ENCODE measurements at places on chromosomes 12 and 14. TPM values are rescaled to one million over a fixed set of nuclear protein-coding genes. Genes with fewer than 3 reads are reported as not detected.

Gene LRTM2
- not detected for total RNA-seq

GRCh38 chr12:68482660-68483059 is 128.0 kb upstream of the RAP1B start:
- DNase-seq = no peak
- no peaks in the 10 kb centered on the region for H3K27me3 ChIP-seq
- H3K4me3 ChIP-seq = no peak overlapping the region
- no peaks in the 10 kb centered on the region for H3K36me3 ChIP-seq
- H3K27ac ChIP-seq = no peak overlapping the region
- no peaks in the 10 kb centered on the region for H3K4me1 ChIP-seq

- no peak overlapping the region for H3K27ac ChIP-seq
- no peak overlapping the region for H3K4me3 ChIP-seq
- no peak for DNase-seq
- H3K36me3 ChIP-seq = no peaks in the 10 kb centered on the region
Measured at GRCh38 chr12:98280152-98280551, 235.2 kb upstream of the TMPO start.

- 0 out of 3 replicates have a peak, but pooled peaks cover 4% of the 10 kb centered on the region for H3K36me3 ChIP-seq
- no peaks in the 10 kb centered on the region for H3K27me3 ChIP-seq
- peaks cover 36% of the 10 kb centered on the region for H3K4me1 ChIP-seq
- no peak for DNase-seq
- peak overlapping the region; percentile 52 for H3K27ac ChIP-seq
- peak overlapping the region; percentile 94 for H3K4me3 ChIP-seq
Measured at GRCh38 chr14:103716091-103716801, 636 bp downstream of the ZFYVE21 start.

DNA sequence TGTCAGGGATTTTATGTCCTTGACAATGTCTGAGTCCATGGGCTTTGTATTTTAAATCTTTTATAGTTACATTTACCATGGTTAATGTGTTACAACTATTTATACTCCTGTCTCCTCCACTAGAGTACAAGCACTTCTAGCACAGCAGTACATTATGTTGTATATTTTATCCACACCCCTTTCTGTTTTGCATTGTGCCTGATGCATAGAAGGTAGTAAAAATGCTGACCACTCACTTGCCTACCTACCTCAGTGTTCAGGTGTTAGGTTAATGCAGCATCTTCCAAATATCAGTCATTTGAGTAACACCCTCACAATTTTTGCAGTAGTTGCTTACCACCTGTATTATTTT is 31.1 kb upstream of the SLC38A2 start:
- H3K27me3 ChIP-seq = no peaks in the 10 kb centered on the region
- DNase-seq = no peak
- no peak overlapping the region for H3K4me3 ChIP-seq
- peaks cover 33% of the 10 kb centered on the region for H3K4me1 ChIP-seq
- H3K27ac ChIP-seq = no peak overlapping the region

DNA sequence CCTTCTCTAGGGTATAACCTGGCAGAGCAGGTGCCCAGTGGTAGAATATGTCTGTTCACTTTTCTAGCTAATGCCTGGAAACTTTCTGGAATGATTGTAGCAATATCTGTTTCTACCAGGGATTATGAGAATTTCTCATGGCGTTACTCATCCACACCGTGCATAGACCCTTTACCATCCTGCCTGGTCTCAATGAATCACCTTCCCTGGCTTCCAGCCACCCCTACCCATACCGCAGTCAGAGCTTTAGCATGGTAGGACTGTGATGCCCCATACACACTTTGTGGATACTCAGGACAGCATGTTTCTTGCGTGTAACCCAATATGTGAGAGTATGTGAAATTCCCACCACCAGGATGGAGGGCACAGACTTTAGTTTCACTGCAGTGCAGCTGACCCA is 45.4 kb downstream of the TUNAR start:
- H3K4me1 ChIP-seq = no peaks in the 10 kb centered on the region
- no peaks in the 10 kb centered on the region for H3K36me3 ChIP-seq
- no peak overlapping the region for H3K4me3 ChIP-seq
- no peak for DNase-seq

Gene TAS2R13
- total RNA-seq = 0.46 TPM

Gene MLEC
- total RNA-seq = 156 TPM

GRCh38 chr14:105258846-105259245 is 10.5 kb downstream of the BTBD6 start:
- no peak overlapping the region for H3K27ac ChIP-seq
- H3K4me1 ChIP-seq = no peaks in the 10 kb centered on the region

Gene NDUFA12
- 223 TPM for total RNA-seq

Gene PIWIL1
- total RNA-seq = not detected

DNA sequence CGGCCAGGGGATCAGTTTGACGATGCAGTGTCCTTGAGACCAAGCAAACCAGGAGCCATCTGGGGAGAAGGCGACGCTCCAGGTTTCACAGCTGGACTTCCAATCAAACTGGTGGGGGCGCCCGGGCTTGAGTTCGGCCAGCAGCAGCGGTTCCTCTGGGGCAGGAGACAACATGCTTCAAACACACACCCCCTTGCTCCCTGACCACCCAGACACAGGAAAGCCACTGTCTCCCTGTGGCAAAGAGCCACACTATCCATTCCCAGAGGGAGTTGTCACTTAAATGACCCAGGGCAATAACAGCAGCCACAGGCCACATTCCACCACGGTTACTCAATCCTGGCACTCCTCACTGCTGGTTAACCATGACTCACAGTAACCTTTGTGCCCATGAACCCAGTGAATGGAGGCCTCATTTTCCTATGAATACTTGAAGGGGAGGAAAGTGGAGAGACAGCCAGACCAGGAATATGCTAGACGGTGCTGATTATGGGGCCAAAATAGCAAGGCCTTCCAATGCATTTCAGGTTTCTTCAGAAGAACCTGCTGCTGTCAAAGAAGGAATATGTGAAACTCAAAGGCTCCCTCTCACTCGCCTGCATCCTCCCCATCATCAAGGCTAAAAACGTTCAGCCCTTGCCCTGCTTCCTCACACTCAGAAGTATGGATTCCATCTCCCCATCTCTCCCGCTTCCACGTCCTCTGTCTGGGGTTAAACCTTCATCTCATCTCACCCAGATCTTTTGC is 8.5 kb downstream of the WSB2 start:
- H3K27me3 ChIP-seq = no peaks in the 10 kb centered on the region
- peaks cover 14% of the 10 kb centered on the region for H3K36me3 ChIP-seq
- H3K27ac ChIP-seq = peak overlapping the region; percentile 91
- 0 out of 2 replicates have a peak overlapping the region, but pooled peaks have one; percentile 7 for H3K4me3 ChIP-seq
- peaks cover 65% of the 10 kb centered on the region for H3K4me1 ChIP-seq

GRCh38 chr12:14326699-14327098 is 38.8 kb upstream of the ATF7IP start:
- no peak for DNase-seq
- no peak overlapping the region for H3K27ac ChIP-seq
- no peaks in the 10 kb centered on the region for H3K36me3 ChIP-seq
- H3K4me1 ChIP-seq = no peaks in the 10 kb centered on the region

DNA sequence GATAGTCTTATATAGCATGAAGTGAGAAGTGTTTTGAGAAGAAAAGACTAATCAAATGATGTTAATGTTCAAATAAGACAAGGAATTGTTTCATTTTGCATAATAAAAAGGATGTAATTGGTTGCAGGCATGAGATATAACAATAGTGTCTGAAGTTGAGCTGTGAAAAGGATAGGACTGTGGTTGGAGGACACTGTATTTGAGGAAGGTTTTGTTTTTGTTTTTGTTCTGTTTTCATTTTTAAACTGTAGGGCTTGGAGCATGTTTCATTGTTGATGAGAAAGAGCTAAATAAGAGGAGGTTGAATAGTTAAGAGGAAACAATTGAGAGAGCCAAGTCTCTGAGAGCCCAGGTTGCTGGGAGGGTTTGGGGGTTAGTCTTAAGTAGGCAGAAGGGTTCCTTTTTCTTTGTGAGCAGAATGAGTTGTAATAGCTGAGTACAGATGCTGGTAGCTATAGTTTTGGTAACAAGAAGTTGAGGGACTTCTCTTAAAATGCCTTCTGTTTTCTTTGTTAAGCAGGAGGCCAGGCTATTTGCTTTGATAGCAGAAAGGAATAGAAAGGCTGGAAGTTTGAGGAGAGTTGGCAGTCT is 58.4 kb downstream of the CCDC91 start:
- no peak overlapping the region for H3K4me3 ChIP-seq
- no peak overlapping the region for H3K27ac ChIP-seq
- no peaks in the 10 kb centered on the region for H3K27me3 ChIP-seq
- DNase-seq = no peak
- H3K4me1 ChIP-seq = no peaks in the 10 kb centered on the region

Gene TSPAN11
- total RNA-seq = 0.07 TPM

Gene MANSC4
- total RNA-seq = not detected

Gene SERPINA5
- total RNA-seq = 498 TPM

- H3K36me3 ChIP-seq = no peaks in the 10 kb centered on the region
- no peak for DNase-seq
- H3K4me3 ChIP-seq = no peak overlapping the region
- no peaks in the 10 kb centered on the region for H3K27me3 ChIP-seq
- H3K27ac ChIP-seq = no peak overlapping the region
Measured at GRCh38 chr12:88782351-88782750, 202.1 kb upstream of the KITLG start.

DNA sequence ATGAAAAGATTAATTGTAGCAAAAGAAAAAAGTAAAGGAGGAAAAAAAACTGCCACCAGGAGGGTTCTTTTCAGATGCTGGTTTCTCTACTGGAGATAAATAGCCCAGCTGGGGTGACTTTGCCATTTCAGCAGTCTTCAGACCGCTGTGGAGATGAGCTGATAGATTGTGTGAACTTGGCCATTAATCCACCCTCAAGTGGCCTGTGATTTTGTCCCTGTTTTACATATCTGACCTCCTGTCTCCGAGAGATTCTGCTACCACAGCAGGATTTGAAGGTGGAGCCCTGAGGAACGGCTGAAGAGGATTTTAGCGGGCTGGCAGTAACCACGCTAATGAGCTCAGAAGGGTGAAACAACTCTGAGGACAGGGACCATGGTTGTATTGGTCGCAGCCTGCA is 72.7 kb downstream of the WSCD2 start:
- no peak overlapping the region for H3K4me3 ChIP-seq
- H3K27ac ChIP-seq = no peak overlapping the region
- no peaks in the 10 kb centered on the region for H3K27me3 ChIP-seq

DNA sequence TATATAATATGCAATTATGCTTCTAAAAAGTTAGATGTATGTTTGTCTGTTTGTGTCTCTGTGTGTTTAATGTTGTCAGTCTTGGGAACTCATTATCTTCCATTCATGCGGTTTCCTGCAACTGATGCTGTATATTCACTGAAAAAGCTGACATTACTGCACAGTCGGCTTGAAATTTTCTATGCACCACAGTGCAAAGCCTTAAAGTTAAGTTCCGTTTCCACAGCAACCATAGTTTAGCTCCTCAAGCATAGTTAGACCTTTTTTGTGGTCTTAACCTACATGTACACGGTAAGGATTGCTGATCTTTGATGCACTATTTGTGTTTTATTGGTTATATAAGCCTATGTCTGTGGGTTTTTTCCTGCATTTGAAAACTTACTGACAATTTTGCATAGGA is 309.4 kb downstream of the KCNC2 start:
- no peaks in the 10 kb centered on the region for H3K27me3 ChIP-seq
- no peak overlapping the region for H3K27ac ChIP-seq
- no peak for DNase-seq
- no peaks in the 10 kb centered on the region for H3K4me1 ChIP-seq
- no peaks in the 10 kb centered on the region for H3K36me3 ChIP-seq

Gene KRT83
- not detected for total RNA-seq
